Stimulated activated CD4-positive, alpha-beta T cell treated with anti-CD3 and anti-CD28 coated beads, Interleukin-15, amount 100 ng/mL, for 1 hour (primary cell): ENCODE measurements at places on chromosomes 5 and 9.

DNA sequence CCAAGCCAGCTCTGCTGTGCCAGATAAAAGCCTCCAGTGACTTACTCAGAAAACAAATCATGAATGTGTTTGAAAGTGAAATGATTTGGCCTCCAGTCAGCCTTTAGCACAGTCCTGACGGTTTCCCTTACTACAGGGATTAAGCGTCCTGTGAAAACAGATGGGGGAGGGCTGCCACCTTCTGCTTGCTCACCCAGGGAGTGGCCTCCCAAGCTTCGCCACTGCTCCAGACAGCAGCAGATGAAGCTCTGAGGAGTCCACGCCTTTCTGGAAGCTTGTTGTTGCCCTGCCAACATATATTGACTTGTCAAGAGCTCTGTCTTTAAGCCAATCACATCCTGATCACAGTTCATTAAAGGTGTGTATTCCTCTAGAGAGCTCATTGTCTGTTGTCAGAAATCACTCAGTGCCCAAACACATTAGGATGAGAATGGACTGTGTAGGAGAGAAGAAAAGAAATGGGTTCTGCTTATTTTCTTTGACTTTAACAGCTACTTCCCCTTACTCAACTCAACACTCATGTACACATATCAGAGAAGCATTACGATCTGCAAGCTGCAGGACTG, 4.9 kb upstream of the FYB1 start:
- DNase-seq, result no peak

GRCh38 chr9:135919318-135919890, 12.1 kb upstream of the CAMSAP1 start:
- DNase-seq, result no peak

- no peak for DNase-seq
Measured at GRCh38 chr9:87381746-87382145, 115.9 kb upstream of the DAPK1 start.

GRCh38 chr9:71721855-71722254, 46.5 kb downstream of the CEMIP2 start:
- no peak for DNase-seq

- no peak for DNase-seq
Measured at GRCh38 chr9:96108691-96109380, 193.1 kb downstream of the HSD17B3 start.

- DNase-seq, result no peak
Measured at GRCh38 chr5:68011801-68012200, 203.8 kb upstream of the PIK3R1 start.

DNA sequence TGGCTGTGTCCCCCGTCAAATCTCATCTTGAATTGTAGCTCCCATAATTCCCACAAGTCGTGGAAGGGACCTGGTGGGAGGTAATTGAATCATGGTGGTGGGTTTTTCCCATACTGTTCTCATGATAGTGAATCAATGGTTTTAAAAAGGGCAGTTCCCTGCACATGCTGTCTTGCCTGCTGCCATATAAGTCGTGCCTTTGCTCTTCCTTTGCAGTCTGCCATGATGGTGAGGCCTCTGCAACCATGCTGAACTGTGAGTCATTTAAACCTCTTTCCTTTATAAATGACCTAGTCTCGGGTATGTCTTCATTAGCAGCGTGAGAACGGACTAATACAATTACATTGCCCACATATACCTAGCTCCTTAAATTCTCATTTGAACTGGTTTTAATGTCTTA, 353.0 kb upstream of the KLF4 start:
- no peak for DNase-seq

GRCh38 chr9:76372336-76372735, 21.9 kb downstream of the RFK start:
- no peak for DNase-seq

DNA sequence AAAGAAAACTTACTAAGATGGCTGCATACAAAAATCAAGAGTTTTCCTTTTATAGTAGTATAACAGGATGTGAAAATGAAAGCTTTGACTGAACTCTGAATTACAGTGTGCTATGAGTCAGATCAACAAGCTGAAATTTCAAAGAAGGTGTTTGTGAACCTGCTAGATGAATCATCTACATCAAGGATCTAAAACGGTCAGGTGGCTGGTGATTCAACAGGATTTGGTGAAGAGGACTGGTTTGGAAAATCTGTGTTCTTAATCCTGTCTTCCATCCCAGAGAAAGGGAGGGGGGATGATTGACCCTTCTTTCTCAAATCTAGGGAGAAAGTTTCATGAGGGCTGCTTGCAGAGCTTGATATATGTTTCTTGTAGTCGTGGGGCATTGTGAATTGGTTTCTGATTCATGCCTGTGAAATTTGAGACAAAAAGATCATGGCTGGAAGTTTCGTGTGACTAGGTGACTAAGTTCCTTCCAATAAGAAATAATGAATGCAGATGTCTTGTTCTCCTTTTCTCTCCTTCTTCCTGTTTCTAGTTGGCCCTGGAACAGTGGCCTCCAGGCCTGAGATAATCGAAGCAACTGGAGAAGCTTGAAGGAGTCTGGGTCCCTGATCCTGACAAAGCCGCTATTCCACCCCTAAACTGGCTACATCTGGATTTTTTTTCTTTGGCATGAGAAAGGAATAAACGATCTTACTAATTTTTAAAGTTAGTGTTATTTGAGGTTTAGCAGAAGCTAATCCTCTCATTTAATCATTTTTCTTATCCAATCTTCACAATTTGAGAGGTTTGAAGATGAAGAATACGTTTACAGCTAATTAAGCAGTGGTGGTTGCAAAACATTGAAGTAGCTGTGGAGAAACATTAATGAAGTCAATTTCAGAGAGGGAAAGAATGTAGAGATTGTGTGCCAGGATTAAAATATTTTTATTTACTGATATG, 67.2 kb downstream of the MRPS30 start:
- DNase-seq, result no peak

GRCh38 chr9:89372230-89372816, 54.0 kb downstream of the SECISBP2 start:
- DNase-seq, result no peak

- DNase-seq, result no peak
Measured at GRCh38 chr5:91643797-91644196, 260.7 kb upstream of the ARRDC3 start.

DNA sequence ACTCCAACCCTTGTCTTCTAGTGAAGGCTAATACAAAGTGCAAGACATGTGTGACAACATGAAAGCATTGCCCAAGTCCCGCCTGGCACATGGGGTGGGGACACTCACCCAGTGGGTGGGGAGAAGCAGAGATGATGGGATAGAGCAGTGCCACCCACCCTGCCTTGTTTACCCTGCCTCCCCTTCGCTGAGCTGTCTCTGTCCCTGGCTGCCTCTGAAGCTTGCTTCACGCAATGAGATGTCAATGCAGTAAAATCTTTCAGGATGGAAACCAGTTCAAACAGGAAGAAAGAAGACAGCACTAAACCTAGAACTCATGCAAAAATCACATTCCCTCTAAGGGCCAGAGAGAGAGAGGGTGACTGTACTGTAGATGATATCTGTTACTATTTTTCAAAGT, 148.0 kb downstream of the INSYN2B start:
- DNase-seq, result no peak

DNA sequence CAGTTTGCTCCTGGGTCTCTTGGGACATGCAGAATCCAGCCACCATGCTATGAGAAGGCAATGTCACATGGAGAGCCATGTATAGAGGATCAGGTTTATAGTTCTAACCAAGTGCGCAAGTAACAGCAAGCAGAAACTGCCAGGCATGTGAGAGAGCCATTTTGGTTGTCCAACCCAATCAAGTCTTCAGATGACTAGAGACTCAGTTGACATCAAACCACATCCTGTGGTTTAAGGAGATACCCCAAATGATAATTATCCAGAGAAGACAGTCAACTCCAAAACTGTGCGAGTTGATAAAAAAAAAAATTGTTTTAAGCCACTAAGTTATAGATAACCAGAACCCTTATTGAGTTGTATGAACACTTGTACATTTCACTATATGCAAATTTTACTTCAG, 40.2 kb downstream of the TMEM232 start:
- DNase-seq, result no peak

- DNase-seq, result no peak
Measured at GRCh38 chr5:135026645-135027265, 7.3 kb downstream of the PITX1 start.

- DNase-seq, result no peak
Measured at GRCh38 chr5:142726188-142726731, 40.4 kb upstream of the FGF1 start.

DNA sequence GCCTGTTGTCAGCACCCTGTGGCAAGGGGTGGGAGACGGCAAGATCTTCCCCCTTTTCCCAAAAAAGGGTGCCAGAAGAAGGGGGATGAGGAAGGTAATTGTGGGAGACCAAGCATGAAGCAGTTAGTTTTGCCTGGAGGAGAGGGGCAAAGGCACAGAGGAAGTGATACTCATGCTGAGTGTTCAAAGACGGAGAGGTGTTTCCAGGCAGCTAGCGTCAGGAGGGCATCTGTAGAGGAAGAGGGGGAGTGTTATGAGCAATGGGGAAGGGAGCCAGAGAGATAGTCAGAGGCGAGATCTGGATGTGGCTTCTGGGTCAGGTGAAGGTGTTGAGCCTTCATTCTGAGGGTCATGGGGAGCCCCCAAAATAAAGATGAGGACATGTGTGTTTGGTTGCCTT, 26.9 kb upstream of the ADAM19 start:
- DNase-seq, result peak; percentile 19

DNA sequence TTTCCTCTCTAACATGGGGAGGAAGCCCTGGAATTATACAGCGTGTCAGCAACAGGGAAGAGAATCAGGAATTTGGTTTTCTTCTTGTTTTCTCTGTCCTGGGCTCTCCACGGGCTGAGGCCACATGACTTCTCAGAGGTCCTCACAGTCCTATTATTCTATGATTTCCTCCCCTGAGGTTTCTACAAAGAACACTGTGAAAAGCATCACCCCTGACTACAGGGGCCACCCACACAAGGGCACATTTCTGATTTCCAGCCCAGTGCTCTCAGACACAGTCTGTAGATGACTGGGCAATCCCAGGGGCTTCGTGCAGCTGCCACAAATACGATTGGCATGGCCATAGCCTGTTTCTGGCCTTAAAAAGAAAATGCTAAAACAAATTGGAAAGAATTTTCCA, 284.9 kb downstream of the CEMIP2 start:
- no peak for DNase-seq

DNA sequence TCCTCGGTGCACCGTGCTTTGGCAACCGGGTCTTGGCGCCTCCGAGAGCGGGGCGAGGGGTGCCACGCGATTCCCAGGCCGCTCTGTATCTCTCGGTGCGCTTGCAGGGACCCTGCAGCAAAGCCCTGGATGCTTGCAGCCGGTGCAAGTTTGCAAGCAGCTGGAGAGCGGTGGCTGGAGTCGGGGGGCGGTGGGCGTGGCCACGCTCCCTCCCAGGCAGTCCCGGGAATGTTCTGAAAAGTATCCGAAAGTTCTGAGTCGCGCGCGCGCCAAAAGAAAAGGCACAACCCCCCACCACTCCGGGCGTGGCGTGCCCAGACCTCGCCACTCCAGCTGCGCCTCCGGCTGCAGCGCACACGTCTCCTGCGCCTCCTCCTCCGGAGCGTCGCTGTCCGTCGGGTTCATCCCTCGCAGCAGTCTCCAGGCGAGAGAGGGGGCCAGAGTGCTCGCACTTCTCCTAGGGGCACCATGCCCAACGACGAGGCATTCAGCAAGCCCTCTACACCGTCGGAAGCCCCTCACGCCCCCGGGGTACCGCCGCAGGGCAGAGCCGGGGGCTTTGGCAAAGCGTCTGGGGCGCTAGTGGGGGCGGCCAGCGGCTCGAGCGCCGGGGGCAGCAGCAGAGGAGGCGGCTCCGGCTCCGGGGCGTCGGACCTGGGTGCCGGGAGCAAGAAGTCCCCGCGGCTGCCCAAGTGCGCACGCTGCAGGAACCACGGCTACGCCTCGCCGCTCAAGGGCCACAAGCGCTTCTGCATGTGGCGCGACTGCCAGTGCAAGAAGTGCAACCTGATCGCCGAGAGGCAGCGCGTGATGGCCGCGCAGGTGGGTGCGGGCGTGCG, at the start of gene DMRT1:
Gene DMRT1, plus strand, starts transcription at position 327 of the 839 bp plus-strand sequence. Its CDS starts 142 bp downstream, at position 469.
- DNase-seq, result no peak
